ENCODE measurements at places on chromosomes 5 and 9.

- no peak for DNase-seq
Observed at GRCh38 chr5:134245101-134245604, 19.3 kb upstream of the PPP2CA start.

GRCh38 chr5:159362220-159362619, 31.9 kb upstream of the IL12B start:
- no peak for DNase-seq

DNA sequence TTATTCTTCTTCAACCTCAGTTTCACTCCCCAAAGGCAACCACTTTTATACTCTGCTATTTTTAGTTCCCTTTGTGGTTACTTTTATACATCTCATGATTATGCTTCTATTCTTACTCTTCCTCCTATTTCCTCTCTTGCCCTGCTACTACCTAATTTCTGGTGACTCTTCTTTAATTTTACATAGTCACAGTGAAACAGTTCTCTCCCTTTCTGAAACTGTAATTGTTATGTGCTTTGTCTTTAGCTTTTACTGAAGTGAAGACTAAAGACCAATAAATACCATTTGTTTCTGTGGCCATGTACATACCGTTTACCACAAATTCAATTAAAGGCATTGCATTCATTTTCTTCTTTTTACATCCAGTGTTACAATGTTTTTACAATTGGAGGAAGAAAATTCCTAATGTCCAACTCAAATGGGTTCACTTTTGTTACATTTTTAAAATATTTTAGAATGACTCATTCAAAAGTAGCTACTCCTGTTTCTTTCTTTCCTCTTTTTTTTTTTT, 410.6 kb downstream of the PSAT1 start:
- DNase-seq = no peak

- DNase-seq = no peak
Observed at GRCh38 chr9:86945728-86946200, 1.5 kb downstream of the GAS1 start.

DNA sequence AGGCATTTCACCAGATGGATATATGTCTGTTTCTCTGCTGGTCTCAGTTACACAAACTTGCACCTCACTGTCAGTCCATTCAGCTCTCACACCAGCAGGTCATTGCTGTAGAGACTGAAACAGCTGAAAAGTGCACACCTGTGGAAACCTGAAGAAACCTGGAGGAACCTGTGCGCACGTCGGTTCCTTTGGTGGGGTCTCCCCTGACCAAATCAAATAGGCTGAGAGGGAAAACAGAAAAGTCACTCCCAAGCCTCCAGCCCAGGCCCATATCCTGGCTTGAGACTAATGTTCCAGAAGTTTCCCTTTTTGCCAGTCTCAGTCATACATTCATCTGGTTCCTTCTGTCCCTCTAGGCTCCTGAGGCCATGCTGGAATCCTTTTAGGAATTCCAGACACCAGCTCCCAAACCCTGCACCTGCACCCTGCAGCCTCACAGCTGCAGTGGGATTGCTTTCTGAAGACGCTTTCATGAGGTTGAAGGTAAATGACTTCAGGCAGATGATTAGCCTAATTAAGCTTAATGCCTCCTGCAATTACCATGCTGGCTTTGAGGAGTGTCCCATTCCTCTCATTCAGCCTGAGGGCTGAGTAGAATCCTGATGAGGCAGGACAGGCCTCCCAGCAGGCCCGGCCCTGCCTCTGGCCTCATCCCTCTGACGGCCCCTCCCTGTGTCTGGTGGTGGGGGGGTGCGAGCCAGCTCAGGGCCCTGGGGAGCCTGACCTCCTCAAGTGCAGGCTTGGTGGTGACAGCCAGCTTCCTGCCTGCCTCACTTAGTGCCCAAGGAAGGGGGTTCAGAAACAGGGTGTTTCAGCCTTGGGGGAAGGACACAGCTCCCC, 24.3 kb upstream of the CXCL14 start:
- DNase-seq = no peak

DNA sequence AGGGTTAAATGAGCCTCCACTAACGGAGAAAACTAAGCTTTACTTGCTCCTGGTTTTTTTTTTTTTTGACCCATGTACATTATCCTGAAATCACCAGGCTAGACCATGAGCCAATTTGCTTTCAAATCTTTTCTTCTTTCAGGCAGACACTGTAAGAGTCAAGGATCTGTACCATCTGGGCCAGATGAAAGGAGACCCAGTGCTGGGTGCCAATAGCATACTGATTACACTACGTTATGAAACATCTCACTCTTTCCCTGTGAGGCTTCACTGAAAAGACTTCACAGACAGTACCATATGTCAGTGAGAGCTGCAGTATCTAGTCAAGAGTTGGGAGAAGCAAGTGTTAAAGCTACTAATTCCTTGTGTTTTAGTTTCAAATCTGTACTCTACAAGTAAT, 161.2 kb upstream of the PTPRD start:
- DNase-seq = peak; percentile 68

GRCh38 chr9:126722252-126722921, 82.5 kb upstream of the ZBTB43 start:
- DNase-seq = peak; percentile 69

Data from NCI-H2171 treated with DMSO at 0.1 percent for 48 hours (cell line).